ENCODE measurements at places on chromosomes 12 and 14.

- no peak for DNase-seq
Observed at GRCh38 chr14:65179918-65180724, 77.8 kb upstream of the MAX start.

DNA sequence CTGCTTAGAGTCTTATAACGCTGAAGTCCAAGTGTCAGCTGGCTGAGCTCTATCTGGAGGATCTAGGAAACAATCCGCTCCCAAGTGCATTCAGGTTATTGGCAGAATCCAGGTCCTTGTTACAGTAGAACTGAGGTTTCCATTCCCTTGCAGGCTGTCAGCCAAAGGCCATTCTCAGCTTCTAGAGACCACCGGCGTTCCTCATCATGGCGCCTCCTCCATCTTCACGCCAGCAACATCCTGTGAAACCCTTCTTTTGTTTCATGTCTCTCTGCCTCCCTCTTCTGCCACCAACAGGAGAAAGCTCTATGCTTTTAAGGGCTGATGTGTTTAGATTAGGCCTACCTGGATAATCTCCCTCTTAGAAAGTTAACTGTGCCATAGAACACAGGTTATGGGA lies 133.0 kb upstream of the RASSF8 start:
- DNase-seq = peak; percentile 14

DNA sequence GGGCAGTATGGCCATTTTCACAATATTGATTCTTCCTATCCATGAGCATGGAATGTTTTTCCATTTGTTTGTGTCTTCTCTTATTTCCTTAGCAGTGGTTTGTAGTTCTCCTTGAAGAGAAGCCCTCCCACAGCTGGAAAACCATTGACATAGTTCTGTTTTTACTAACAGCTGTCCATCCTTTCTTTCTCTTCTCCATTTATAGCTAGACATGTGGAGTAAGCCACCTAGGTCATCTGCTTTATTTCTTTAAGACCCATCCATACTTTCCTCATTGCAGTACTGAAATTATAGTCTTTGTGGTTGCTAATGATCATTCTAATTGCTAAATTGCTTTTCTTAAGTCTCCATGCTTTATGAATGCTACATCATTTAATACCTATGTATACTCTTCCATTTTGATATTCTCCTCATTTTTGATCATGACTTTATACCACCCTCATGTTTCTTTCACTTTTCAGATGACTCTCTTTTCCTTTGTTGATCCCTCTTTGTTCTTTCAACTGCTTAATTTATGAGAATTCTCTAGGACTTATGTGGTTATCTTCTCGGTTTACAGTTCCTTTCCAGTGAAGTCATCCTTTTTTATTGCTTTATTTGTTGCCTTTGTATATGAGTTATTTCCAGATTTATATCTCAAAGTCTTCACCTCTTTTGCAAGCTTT lies 114.2 kb downstream of the PCNX1 start:
- no peak for DNase-seq

DNA sequence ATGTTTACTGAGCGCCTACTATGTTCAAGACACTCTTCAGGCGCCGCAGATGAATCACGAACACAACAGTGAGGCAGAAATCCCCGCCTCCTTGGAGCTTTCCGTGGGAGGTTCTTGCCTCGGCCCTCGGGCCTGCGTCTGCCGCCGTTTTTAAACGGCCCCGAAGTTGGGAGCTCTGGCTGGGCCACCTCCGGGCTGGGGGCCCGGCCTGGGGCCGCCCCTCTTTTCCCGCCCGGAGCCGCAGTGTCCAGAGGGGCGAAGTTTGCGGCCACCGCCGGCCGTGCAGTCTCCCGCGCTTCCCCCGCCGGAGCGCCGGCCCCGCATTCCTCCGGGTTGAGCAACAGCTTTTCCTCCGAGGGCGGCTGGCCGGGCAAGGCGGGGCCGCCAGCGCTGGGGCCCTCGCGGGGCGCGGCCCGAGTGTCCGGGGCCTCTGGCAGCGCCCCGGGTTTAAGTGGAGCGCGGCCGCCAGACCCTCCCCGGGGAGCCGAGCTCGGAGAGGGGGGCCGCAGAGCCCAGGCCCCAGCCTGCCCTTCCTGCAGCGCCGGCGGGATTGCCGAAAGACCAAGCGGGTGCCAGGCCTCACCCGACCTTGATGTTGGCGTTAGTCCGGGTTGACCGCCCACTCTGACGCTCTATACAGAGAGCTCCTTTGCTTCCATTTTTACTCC lies 18.7 kb upstream of the CTDSP2 start:
- DNase-seq = peak; percentile 83

DNA sequence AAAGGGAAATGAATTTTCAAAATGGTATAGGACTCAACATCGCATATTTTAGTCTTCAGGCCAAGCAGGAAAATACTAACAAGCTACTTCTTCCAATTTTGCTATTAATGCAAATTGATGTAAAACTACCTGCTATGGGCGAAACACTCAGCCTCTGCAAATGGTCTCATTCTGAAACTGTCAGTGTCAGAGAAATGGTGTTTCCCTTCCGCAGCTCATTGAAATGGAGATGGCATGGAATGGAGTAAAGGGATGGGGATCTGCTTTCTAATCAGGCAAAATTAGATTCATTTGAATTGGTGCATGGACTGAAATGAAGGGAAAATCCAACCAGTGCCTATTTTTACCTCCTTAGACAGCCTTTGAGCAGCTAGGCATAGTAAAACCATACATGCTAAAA lies 80.4 kb upstream of the EEA1 start:
- no peak for DNase-seq

DNA sequence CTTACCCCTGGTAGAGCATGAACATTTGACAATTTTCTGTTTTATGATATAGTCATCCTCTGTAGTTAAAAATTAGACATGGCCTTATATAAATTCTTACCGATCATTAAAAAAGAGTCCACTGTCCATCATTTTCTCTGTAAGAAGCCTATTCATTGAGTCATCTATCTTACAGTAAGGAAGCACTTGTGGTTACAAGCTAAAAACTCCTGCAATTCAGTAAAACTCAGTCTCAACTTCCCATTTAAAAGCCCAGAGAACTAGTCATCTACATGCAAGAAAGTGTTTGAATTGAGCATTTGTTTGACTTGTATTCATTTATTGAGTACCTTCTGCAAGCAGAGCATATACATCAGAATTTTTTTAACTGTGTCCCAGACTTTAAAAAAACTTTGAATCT lies 63.3 kb downstream of the GTF2A1 start:
- no peak for DNase-seq

- DNase-seq = peak; percentile 67
Observed at GRCh38 chr12:120085920-120086645, 30.5 kb downstream of the RAB35 start.

DNA sequence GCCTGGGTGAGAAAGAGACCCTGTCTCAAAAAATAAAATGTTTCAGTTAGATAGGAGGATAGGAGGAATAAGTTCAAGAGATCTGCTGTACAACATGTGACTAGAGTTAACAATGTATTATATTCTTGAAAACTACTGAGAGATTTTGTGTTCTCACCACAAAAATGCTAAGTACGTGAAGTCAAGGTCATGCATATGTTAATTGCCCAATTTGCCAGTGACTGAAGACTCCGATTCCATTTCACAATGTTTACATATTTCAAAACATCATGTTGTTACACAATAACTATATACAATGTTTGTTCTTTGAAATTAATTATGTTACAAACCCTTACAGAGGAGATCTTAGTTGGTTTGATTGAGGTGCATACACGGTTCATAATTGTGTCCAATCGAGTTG lies 52.1 kb downstream of the SLC15A4 start:
- DNase-seq = no peak

- no peak for DNase-seq
Observed at GRCh38 chr14:104166698-104167097, 28.3 kb downstream of the KIF26A start.

DNA sequence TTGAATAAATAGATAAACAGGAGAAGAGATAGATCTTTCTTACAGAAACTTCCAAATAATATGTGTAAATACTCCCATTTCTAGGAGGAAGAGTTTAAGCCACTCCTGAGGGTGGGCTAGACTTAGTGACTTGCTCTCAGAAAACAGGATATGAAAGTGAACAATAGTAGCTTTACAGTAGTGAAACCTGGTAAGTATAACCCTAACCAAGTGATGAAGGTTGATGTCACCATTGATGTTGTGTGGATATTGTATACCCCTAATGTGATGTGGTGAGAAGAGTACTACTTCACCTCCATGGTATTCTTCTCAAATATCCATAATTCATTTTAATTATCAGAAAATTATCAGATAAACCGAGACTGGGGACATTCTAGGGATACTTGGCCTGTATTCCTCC lies 20.9 kb downstream of the AKAP6 start:
- DNase-seq = no peak

- no peak for DNase-seq
Observed at GRCh38 chr12:132909030-132909368, 21.6 kb upstream of the CHFR start.

GRCh38 chr12:24701343-24701742 lies 247.6 kb downstream of the BCAT1 start:
- DNase-seq = no peak

DNA sequence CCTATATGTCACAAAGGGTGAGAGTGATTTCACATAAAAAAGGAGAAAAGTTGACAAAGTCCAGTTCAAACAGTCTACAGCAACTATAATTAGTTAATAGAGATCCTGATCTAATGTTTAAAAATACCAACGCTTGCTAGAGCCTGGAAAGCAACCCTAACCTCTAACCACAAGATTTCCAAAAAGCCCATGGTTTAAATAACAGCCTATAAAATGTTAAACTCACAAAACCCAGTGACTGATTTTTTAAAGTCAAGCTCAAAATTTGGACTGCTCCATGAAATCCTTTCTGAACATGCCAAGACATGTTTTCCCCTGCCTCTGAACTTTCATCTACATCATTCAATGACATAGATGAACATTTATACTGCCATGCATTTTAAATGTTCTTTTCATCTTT lies 81.6 kb downstream of the PLEKHG7 start:
- DNase-seq = no peak

GRCh38 chr12:39628836-39629235 lies 9.2 kb upstream of the ABCD2 start:
- no peak for DNase-seq

GRCh38 chr14:50620341-50620740 lies 47.8 kb downstream of the SAV1 start:
- no peak for DNase-seq

DNA sequence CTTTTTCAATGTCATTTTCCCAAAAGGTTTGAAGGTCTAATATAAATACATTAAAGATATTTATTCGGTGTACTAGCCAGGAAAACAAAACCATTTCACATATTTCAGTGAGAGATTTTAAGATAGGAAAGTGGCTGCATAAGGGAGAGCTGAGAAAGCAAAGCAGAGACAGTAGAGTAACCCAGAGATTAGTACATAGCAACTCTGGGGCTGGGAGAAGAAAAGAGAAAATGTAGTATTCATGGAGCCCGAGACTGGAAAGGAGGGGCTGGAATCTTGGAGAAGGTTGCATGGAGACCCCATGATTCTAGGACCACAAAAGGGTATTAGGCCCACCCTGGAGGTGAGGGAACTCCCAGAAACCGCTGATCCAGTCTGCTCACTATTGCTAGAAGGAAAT lies 236.9 kb downstream of the PAWR start:
- DNase-seq = no peak

- DNase-seq = no peak
Observed at GRCh38 chr12:131929581-131930456, 743 bp downstream of the PUS1 start.

GRCh38 chr12:125185311-125185739 lies 120.1 kb downstream of the AACS start:
- peak; percentile 75 for DNase-seq

- no peak for DNase-seq
Observed at GRCh38 chr12:9634969-9635754, 27.4 kb upstream of the KLRB1 start.

- no peak for DNase-seq
Observed at GRCh38 chr14:57970594-57970993, 104.7 kb upstream of the SLC35F4 start.

DNA sequence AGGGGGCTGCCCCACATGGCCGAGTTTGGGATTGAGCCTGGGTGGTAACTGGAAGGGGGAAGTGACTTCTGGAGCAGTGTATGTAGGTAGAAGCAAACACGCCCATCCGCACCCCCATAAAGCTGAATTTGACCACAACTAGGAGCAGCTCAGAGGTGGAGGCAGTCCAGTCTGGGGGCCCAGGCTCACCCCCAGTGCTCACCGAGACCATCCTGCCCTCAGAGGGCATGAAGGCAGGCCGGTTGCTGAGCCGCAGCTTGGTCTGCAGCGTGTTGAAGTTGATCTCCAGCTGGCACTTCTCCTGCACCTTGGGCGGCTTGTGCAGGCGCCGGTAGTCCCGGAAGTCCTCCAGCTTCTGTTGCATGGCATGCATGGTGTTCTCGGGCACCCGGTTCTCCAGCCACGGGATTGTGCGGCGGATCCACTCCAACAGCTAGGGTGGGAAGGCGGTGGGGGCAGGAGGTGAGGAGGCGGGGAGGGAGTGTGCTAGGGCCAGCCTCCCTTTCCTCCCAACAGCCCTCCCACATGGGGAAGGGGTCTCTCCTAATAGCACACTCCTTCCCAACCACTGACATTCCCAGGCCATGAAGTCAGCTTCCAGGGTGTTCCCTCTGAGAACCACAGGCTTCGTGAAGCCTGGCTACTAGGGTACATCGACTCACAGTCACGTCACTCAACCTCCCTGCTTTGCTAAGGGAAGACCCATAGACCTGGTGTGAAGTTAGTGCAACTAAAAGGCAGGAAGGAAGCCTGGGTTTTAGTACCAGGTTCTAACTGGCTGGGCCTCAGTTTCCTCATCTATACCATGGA lies 87.0 kb downstream of the ACTN1 start:
- no peak for DNase-seq

DNA sequence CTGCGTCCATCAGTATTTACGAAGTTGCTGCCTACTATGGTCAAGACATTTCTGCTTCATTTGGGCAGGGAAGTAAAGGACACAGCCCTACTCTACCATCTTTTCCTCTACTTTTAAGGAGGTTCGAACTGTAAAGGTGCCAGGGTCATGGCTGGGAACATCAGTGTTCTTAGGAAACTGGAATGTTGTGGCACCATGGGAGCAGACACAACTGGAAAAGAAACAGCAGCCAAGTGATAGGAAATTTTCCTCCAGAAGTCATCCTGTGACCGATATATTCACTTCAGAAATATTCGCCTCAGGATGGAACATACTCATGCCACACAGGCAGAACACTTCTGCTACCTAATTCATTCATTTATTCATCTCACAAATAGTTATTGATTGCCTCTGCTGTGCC lies 104.4 kb downstream of the ETV6 start:
- DNase-seq = no peak

- no peak for DNase-seq
Observed at GRCh38 chr14:25095736-25096437, 45.9 kb upstream of the STXBP6 start.

GRCh38 chr12:7441216-7441615 lies 2.7 kb downstream of the CD163L1 start:
- DNase-seq = no peak

DNA sequence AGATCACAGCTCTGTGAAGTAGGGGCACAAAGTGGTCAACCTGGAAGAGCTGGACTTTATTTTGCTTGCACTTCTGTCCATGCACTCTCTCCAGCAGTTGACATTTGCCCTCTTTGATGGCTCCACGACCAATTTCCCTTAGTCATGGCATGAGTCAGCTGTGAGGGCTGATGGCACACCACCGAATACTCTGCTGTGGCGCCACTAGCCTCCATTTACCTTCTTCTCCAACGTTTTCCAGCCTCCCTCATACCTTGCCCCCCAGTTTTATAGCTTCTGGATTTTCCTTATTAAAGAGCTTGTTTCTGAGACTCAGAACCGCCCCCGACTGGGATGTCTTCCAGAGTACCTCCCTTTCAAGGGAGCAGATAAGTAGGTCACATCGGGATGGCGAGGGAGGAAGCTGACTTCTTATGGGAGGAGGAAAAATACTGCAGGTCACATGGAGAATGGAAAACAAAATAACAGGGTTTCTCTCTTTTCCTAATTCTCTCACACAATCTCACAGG lies 17.6 kb downstream of the NINJ2 start:
- no peak for DNase-seq

GRCh38 chr12:15534874-15535273 lies 212.6 kb downstream of the PTPRO start:
- DNase-seq = no peak

All from GM23338 (cell line).